ENCODE measurements at places on chromosomes 4 and X.

GRCh38 chr4:63799166-63799565 is 610.1 kb downstream of the TECRL start:
- no peak for DNase-seq

DNA sequence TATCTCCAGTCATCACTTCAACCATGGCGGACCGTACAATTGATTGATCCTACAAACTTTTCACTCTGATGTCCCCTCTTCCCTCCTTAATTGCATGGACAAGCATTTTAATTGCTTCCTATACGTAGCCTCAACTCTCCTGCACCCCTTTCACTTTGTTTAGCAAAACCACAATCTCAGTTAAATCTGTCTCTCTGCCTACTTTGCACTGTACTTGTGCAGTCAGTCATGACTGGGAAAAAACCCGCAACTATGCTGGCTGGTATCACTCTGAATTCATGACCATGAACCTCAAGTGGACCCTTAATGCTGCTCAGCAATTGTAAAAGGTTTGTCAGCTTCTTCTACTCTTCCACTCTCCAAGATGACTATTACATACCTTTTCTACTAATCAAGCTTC is 51.7 kb upstream of the AFF2 start:
- DNase-seq = no peak

DNA sequence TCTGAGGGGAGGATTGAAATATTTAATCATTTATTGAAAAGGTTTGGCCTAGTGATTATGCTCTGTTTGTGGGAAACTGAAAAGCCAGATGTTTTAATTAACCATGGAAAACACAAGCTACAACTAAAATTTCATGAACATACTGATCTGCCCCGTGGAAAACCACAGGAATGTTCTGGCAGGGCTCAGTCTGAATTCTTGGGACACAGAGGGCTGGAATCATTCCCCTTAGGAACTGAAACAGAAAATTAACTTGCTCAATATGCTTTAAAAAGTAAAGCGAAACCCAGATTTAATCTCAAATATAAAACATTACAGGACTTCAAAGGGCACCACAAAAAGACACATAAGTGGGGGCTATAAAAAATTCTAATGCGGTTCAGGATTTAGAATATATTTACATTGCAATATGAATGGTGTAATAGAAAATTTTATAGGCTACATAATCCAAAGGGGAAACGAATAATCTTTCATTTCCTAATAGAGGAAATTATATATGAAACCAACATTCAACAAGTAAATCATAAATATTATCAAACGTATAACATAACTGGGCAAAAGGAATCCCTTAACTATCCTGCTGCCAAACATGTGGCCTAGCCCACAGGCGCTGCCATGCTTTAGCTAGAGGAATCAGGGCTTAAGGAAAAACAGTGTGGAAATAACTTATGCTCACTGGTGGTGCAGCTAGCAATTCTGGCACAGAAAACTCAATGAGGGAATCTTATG is 70.9 kb downstream of the APBB2 start:
- DNase-seq = no peak

- DNase-seq = no peak
Observed at GRCh38 chr4:102114118-102114630, 231.1 kb downstream of the SLC39A8 start.

GRCh38 chrX:81259020-81259713 is 57.3 kb downstream of the SH3BGRL start:
- no peak for DNase-seq
